ENCODE measurements at places on chromosomes 6 and 20.

DNA sequence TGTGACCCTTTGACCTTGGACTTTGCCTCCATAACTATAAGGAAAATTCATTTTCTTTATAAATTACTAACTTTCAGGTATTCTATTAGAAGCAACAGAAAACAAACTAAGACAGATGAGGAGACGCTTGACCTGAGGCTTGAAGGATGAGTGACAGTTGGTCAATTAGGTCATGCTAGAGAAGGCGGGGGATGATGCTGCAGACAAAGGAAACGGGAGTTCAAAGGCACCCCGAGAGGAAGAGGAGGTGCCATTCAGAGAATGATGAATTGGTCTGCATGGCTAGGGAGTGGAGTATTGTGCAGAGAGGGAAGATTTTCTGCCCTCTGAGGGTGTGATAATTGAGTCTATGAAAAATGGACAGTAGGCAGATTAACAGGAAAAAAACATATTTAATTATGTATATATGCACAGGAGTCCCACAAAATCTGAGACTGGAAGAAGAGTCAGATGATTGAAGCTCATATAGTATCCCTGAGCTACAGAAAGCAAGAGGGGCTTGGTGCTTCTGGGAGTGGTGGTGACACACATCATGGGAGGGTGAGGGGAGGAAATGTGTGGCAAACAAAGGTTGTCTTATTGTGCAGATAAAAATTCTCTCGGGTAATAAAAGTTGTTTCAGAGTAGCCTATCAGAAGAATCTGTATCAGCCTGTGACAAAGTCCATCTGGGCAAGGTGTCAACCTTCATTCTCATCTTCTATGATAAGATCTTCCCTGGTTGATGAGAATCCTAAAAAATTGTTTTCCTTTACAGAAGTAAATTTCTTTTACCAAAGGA, 20.4 kb upstream of the FUCA2 start:
- no peak for DNase-seq

DNA sequence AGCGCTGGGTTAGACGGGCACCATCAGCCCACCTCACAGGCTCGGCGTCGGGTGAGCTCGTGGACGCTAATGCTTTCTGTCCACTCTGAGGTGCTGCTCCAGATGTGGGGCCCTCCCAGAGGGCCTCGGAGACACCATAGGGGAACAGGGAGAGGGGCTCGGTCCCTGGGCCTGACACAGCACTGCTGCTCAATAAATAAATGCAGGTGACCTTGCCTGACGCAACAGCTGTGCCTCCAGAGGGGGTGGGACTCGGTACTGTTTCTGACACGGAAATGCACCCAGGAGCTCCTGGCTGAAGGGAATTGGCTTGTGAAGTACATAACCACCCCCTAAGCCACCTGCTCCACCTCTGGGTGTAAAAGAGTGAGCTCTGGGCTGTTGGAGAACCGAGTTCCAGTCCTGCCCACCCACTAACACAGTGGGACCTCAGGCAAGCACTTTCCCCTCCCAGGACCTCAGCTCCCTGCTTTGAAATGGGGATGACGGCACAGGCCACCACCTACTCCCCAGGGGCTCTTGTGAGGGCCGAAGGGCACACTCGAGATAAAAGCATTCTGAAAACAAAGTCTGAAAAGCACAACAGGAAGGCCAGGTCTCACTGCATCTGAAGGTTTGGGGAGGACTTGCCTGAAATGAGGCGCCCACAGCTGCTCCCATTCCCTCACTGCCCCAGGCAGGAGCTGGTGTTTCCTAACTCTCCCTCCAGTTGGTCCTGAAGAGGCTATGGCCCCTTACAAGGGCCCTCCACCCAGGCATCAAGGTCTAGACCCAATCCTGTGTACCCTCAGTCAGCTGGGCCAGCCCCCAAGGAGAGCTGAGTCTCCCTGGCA, 6.7 kb downstream of the KCNK15 start:
- no peak for DNase-seq

DNA sequence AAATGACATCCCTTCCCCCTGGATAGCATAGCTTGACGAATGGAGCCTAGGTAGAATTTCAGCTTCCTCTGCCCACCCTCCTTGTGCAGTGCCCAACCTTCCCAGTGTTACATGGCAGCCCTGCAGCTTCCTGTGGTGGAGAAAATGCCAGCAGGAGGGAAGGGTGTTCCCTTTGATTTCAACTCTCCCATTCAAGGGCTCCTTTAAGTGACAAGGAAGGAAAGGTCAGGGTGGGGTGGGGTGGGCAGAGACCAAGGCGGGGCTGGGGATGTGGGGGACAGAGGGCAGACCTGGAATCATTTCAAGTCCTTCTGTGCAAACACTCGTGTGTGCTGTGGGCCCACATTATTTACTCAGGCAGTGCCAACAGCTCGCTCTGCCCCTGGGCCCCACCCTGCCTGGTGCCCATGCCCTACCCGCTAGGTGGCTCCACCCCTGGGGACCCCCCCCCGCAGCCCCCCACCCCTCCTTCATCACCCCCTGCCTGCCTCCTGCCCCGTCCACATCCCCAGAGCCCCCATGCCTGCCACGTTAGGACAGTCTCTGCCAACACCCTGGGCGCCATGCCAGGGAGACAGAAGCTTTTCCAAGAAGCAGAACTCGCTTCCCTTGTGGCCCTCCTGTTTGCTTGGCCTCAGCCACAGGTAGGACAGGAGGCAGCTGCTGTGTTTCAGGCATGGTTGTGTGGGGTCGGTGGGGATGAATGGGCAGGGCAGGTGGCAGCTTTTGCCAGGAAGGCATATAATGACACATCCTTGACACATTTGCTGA, 9.4 kb downstream of the SPDEF start:
- DNase-seq: peak; percentile 29

DNA sequence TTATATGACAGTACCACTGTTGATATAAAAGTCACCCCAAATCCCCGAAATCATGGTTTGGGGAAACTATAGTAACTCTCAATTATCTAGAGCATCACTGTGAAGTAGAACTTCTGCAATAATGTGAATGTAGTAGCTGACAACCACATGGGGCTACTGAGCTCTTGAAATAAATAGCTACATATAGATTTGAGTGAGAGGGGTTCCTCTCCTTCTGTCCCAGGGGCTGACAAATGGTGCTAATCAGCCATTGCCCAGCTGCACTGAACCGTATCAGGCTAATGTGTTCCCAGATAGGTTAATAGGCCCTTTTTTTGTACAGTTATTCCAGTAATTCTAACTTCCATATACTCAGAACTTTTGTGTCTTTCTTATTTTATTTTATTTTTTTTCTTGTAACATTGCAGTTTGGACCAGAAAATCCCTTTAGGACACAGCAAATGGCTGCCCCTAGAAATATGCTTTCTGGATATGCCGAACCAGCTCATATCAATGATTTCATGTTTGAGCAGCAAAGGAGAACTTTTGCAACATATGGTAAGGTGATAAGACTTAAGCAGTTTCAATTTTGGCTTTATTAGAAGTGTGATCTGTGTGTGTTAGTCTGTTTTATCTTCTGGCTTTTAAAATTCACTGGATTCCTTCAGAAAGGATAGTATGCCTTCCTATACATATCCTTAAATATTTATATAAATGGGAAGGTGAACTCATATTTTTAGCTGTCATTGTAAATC, 21.1 kb downstream of the CDC40 start:
- DNase-seq: no peak

- no peak for DNase-seq
These were observed 28.2 kb downstream of the SNX5 start for GRCh38 chr20:17940224-17940971.

- DNase-seq: no peak
These were observed 133.2 kb upstream of the PTPN1 start for GRCh38 chr20:50376888-50377459.

DNA sequence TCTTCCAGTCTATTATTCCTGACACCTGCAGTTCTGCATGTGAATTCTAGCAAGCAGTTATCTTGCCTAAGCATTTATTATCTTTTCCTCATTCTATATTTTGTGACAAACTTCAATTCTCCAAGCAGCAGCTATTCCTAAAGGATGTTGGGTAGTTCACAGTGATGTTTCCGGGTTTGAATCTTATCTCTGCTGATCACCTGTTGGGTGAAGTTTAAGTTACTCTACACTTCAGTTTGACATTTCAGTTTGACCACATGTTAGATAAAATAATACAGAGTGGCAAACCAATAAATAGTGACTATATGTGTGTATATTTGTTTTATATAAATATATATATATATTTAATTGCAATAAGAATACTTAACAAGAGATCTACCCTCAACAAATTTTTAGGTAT, 168.6 kb downstream of the ADGRG6 start:
- DNase-seq: no peak

DNA sequence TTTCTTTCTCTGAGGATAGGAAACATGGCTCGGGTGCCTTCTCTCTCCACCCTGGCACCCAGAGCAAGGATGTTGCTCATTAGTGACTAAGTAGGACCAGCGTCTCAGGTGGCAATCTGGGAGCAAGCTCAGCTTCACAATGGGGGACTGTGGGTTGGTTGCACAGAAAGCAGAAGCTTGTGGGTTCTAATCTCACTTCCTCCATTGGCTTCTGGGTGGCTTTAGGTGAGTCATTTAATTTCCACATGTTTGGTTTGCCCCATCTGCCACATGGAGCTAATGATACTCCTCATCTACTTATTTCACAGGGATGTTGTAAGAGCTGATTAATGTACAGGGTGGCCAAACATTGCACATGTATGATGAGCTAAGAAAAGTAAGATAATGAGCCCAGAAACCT, 54.8 kb upstream of the AKIRIN2 start:
- no peak for DNase-seq

DNA sequence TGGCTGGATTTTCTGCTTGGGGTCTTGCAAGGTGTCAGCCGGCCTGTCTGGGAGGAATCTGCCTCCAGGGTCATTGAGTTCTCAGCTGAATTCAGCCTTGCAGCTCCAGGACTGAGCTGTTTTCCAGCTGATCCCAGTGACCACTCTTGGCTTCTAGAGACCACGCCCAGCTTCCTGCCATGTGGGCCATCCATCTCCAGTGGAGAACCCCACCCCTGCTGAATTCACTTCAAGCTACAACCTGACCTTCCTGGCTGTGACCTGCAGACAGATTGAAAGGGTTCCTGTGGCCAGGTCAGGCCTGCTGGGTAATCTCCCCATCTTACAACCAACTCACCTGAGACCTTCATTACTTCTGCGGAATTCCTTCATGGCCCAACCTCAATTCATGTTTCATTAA, 26.5 kb upstream of the SYNDIG1 start:
- DNase-seq: no peak

DNA sequence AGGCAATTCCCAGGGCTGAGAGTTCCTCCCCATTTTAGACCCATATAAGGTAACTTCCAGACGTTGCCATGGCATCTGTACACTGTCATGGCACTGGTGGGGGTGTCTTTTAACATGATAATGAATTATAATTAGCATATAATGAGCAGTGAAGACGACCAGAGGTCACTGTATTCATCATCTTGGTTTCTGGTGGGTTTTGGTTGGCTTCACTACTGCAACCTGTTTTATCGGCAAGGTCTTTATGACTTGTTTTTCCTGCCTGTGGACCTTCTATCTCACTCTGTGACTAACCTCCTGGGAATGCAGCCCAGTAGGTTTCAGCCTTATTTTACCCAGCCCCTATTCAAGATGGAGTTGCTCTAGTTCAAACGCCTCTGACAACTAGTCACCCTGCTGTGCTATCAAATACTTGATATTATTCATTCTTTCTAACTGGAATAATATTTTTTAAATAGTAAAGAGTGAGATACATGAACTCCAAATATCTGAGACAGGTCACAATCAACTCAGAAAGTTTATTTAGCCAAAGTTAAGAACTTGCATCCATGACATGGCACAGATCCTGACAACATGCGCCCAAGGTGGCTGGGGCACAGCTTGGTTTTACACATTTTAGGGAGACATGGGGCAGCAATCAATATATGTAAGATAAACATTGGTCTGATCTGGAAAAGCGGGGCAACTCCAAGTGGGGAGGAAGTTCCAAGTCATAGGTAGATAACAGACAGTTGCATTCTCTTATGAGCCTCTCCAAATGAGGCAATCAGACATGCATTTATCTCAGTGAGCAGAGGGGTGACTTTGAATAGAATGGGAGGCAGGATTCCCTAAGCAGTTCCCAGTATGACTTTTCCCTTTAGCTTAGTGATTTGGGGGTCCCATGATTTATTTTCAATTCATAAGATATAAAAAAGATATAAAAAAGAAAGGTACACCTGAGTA, 1.2 kb upstream of the UFL1 start:
- DNase-seq: peak; percentile 39

DNA sequence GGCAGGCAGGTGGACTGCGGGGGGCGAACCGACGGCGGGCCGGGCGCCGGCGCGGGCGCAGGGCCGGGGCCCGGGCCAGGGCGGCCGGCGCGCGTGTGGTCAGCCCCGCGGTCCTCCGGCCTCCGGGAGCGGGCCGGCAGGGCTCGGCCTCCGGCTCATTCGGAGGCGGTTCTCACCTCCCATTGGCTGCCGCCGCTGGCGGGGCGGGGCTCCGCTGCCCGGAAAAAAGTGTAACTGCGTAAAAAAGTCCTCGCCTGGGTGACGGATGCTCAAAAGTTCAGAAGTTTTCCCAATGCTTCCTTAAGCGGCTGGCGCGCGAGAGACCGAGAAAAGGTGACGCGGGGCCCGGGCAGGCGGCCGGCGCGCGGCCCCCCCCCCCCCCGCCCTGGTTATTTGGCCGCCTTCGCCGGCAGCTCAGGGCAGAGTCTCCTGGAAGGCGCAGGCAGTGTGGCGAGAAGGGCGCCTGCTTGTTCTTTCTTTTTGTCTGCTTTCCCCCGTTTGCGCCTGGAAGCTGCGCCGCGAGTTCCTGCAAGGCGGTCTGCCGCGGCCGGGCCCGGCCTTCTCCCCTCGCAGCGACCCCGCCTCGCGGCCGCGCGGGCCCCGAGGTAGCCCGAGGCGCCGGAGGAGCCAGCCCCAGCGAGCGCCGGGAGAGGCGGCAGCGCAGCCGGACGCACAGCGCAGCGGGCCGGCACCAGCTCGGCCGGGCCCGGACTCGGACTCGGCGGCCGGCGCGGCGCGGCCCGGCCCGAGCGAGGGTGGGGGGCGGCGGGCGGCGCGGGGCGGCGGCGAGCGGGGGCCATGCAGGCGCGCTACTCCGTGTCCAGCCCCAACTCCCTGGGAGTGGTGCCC, at the start of gene FOXC1:
FOXC1 (plus strand) TSS at position 268 of the 849 bp plus-strand sequence; CDS start at position 799, 531 bp downstream.
- peak; percentile 89 for DNase-seq

- DNase-seq: no peak
These were observed 4.9 kb downstream of the TCF15 start for GRCh38 chr20:605237-605636.

DNA sequence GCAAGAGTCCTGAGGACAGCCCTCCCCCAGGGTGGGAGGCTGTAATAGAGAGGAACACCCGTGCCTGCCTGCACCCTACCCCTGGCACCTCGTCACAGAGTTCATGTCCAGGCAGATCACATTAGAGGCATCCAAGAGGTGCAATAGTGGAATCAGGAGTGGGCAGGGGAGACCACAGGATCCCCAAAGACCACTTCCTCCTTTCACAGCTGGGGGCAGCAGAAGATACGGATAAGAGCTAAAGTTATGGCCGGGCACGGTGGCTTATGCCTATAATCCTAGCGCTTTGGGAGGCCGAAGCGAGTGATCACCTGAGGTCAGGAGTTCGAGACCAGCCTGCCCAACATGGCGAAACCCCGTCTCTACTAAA, 1.5 kb upstream of the CAPN11 start:
- no peak for DNase-seq
